Fibroblast of upper back skin (primary cell): ENCODE measurements at places on chromosomes 1 and 21.

- DNase-seq = peak; percentile 69
Observed at GRCh38 chr21:34274001-34274400, 89.8 kb upstream of the KCNE2 start.

DNA sequence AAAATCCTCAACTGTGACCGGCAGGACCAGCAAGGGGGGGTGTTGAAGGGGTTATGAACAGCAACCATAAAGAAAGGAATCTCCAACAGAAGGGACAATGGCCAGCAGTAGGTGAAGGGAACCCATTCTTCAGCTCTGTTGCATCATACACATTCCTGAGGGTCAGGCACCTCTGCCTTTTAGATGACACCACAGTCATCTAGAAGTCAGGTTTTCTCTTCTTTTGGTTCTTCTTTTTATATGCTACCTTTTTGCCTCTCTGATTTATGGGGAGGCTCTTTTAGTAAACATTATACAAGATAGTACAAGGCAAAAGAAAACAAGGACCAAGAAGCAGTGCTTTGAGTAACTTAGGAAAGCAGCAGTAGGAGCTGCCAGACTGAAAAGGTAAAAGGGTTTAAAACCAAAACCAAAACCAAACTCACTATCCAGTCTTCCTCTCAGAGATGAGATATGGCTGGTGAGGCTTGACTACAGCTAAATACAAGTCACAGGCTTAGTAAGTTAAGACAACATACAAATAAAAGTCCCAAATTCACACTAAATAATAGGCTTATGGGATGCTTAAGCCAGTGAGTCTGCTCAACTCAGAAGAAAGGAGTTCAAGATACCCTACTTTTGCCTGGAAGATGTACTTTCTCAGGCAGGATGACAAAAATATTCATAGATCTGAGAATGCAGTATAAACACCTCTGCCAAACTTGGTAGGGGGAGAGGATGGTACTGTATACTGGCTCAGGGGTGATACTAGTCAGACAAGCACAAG, 4.1 kb downstream of the TEX38 start:
- DNase-seq = no peak

DNA sequence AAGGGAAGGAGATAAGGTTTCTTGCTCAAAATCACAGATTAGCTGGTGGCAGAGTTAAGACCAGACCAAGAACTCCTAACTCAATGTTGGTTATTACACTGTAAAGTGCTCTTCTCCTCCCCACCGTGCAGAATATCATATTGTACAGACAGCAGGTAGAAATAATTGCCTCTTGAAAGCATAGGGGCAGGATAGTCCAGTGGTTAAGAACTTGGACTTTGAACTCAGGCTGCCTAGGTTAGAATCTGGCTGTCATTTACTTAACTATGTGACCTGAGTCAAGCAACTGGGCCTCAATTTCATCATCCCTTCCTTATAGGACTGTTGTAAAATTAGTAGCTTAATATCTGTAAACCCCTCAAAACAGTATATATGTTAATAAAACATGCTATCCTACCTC, 114.9 kb upstream of the HIVEP3 start:
- DNase-seq = no peak

- no peak for DNase-seq
Observed at GRCh38 chr1:158119976-158120653, 60.6 kb upstream of the CD1D start.
